ENCODE measurements at places on chromosomes 7 and 10.

- peak; percentile 46 for DNase-seq
Observed at GRCh38 chr10:119595676-119596515, 868 bp downstream of the TIAL1 start.

DNA sequence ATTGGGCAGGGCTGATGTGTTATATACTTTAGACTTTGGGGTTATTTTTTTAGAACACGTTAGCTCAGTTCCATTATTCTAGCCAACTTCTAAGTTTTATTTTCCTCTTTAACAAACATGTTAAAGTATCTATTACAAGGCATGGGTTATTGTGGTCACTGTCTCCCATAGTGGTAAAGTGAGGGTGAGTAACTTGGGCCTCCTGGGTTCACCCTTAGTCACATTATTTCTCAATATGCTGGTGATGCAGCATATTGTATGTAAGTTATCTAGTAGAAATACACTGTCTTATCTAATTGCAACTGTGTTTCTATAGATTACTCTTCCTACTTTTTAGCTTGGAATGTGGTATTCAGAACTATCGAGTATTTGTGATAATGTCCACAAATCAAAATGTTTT, 65.9 kb downstream of the BBS9 start:
- DNase-seq: no peak

- no peak for DNase-seq
Observed at GRCh38 chr10:30763918-30764317, 134.4 kb upstream of the LYZL2 start.

GRCh38 chr7:77270094-77270480, 70.5 kb upstream of the FGL2 start:
- DNase-seq: no peak

DNA sequence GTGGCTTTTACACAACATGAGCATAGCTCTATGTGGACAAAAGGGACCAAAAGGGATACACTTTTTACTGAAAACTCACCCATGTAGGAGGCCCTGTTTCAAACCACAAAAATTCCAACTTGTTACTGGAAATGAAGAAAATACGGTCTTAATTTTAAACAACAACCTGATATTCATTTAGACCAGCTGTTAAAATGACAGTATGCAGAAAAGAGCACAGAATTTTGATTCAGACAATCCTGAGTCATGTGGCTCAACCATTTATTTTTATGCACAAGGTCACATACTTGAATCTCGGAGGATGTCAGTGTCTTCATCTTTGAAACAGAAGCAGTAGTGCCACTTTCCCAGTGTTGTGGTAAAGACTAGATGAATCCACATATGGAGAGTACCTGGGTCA, 426.5 kb upstream of the NFE2L3 start:
- no peak for DNase-seq

Data from activated CD4-positive, alpha-beta T cell treated with anti-CD3 and anti-CD28 coated beads, Interleukin-2, amount 50 U/mL, for 24 hours (primary cell).